ENCODE measurements at places on chromosomes 1 and 21.

DNA sequence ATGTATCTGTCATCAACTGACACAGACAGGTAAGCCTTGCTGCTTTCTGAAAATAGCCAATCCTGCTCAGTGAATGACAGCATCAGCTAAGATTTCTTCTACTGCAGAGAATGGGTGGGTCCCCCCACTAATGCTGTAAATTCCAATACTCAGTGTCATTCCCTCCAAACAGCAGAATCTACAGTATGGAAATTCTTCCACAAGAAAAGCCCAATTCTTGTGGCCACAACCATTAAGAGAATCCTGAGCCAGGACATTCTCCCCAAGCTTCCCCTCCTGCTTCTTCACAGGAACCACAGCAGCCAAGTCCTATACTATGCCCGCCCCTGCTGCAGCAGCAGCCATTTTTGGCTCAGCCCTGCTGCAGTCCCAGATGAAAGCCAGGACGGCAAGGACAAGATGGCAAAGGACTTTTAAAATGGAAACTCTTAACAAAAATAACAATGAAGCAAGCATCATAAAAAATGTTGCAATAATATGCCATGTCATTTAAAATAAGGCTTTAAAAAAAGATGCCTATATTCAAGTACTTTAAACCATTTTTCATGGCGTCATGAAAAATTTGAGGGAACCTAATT, 26.8 kb downstream of the EIF4G3 start:
- no peak for DNase-seq

DNA sequence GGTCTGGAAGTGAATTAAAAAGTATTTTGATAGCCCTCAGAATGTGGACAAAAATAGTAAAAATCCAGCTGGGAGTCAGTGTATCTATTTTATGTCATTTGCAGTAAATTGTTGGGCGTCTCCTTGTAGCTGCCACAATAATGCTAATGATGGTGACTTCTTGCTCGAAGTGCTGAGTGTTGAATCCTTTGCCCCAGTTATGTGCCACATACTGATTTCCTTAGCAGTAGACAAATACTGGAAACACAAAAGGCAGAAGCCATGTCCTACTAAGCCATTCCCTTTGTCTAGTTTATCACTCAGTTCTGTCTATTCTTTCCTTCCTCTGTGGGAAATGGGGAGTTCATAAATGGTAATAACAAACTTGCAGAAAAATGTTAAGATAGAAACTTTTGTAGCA, 70.7 kb upstream of the CXADR start:
- DNase-seq = no peak

GRCh38 chr1:54199151-54199764, 572 bp downstream of the CYB5RL start:
- DNase-seq = no peak

DNA sequence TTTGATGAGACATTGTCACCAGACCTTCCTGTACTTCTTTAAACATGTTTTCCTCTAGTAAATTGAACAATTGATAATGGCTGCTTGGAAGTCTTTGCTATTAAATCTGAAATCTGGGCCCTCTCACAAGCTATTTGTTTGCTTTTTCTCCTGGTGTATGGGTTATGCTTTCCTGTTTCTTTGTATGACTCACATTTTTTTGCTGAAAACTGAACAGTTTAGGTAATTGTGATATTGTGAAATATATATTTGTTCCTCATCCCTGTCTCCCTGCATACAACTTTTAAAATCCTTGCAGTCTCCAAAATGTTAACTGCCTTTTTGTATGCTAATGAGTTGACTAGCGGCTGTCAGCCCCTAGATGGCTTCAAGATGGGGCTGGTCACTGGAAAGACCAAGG, 61.6 kb downstream of the MAP3K21 start:
- no peak for DNase-seq

GRCh38 chr1:213492161-213493041, 441.4 kb downstream of the RPS6KC1 start:
- DNase-seq = no peak

DNA sequence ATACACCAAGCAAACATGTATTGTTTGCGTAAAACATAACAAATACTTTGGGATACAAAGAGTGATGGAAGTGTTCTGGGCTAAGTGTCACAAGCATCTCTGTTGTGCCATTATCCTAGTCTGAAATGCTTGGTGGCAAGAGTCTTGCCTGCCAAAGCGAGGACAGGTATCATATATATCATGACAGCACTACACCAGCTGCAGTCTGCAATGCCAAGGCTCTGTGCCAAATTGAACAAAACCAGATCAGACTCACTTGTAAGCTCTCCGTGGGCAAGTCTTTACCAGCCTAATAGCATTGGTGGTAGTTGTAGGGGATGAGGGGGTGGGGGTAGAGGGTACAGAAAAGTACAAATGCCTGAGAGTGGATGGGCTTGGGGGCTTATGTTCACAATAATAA, 119.2 kb downstream of the RWDD3 start:
- DNase-seq = no peak

DNA sequence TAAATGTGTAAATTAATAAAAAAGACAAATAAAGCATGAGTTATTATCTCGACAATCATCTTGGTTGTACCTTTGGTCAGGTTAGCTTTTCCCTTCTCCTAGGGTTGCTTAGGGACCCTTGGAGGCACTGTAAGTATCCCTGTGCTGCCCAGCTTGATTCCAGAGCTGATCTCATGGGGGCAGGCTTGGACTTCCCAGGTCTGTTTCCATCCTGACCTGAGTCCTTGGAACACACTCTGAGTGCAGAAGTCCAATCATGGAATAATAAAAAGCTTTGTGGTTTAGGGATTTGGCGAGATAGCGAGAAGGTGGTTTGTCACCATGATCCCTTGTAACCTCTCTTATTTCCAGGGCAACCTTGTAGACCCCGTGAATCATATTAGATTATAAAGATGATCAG, 18.7 kb upstream of the PAPPA2 start:
- DNase-seq = no peak

GRCh38 chr1:22545141-22545540, 18.1 kb upstream of the EPHA8 start:
- no peak for DNase-seq

- DNase-seq = no peak
These were observed 164.8 kb downstream of the PRDM2 start for GRCh38 chr1:13864760-13865159.

GRCh38 chr1:234845097-234845660, 235.2 kb upstream of the IRF2BP2 start:
- no peak for DNase-seq

DNA sequence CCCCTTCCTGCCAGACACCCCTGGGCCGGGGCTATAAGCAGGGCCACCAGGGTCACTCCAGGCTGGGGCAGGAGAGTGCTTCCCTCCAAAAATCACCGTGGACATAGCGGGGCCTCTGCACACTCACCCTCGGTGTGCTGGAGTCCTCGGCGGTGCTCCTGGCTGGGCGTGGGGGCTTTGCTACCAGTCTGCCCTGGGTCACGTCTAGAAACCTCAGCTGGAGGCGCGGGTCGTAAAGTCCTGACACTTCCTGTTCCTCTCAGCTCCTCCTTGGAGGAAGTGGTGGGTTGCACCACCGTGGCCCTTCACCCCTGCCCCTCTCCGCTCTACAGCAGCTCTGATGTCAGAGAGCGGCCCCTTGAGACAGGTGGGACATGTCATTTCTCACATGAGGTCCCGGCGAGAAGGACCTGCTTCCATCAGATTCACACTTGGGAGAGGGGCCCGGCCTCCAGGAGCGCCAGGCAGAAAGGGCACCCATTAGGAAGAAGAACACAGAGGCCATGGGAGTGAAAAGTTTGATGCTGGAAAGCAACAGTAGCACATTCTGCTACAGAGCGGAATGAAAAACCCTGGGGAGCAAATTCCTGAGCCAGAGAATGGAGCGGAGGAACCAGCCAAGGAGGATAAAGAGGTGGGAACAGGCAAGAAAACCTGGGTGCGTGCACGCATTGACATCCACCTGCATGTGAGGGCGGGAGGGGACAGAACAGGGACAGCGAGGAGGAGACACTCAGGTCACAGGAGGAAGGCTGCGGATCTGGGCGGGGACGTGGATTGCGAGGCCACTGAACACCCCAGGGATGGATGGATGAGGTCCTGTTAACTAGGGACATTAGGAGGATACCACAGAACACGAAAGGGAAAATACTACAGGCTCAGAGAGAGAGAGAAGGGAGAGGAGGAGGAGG, at the start of gene ITGB2:
ITGB2 (minus strand) TSS at position 206 of the 911 bp plus-strand sequence. CDS start 10,117 bp downstream, outside the sequence.
- no peak for DNase-seq

DNA sequence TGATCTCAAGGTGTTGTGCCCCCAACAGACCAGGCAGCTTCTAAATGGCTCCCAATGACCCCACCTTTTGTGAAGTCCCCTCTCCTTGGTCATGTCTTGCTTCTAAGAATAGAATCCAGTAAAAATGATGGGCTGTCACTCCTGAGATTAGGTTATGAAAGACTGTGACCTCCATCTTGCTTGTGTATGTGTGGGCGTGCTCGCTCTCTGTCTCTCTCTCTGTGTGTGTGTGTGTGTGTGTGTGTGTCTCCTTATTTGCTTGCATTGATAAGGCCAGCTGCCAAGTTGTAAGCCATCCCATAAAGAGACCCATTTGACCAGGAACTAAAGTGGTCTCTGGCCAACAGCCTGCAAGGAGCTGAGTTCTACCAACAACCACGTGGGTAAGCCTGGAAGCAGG, 22.9 kb upstream of the TMEM51 start:
- no peak for DNase-seq

- no peak for DNase-seq
These were observed 65.6 kb upstream of the DAB1 start for GRCh38 chr1:57489358-57490036.

DNA sequence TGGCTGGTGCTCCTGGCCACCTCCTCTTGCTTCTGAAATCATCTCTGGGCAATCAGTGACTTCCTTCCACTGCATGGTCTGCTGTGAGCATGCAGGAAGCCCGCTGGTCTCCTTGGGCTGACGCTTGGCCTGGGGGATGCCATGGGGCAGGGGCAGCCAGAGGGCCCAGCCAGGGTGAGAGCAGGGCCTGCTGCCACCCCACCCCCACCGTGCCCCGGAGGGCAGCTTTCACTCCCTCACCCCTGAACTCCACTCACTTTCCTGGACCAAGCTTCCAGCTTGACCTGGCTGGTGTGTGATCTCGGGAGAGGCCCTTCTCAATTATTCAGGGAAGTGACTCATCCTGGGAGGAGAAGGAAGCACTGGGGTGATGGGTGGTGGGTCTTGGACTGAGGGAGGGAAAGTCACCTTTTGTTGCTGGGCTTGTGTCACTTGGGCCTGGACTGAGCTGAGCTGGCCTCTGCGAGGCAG, 270.2 kb upstream of the CSF3R start:
- DNase-seq = no peak

GRCh38 chr1:66343569-66344325, 190.2 kb upstream of the SGIP1 start:
- DNase-seq = no peak

DNA sequence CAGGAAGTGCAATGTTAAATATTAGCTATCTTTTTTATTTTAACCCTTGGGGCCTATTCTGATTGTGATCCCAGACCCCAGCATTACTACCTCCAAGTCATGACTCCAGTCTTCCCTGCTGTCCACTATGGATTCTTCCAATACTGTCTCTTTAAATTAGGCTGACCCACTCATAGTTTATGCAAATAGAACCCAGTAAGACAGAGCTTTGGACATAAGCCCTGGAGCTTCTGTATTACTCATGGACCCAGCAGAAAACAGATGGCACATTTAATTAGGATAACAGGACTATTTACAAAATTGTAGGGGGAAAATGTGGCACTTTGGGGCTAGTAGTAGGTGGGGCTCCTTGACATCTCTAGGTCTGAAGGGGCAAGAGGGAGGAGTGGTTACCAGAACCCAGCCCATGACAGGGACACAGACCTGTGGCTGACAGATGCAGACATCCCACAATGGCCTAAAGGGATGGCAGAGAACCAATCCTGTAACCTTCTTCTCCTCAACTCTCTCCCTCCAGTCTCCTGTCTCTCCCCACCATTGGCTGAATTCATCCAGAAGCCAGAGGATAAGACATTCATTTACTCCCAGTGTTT, 233.5 kb downstream of the OMA1 start:
- no peak for DNase-seq

GRCh38 chr1:178498896-178499675, 2.3 kb upstream of the CLEC20A start:
- DNase-seq = no peak

- DNase-seq = no peak
These were observed 456.1 kb upstream of the ADAMTS5 start for GRCh38 chr21:27423038-27423437.

DNA sequence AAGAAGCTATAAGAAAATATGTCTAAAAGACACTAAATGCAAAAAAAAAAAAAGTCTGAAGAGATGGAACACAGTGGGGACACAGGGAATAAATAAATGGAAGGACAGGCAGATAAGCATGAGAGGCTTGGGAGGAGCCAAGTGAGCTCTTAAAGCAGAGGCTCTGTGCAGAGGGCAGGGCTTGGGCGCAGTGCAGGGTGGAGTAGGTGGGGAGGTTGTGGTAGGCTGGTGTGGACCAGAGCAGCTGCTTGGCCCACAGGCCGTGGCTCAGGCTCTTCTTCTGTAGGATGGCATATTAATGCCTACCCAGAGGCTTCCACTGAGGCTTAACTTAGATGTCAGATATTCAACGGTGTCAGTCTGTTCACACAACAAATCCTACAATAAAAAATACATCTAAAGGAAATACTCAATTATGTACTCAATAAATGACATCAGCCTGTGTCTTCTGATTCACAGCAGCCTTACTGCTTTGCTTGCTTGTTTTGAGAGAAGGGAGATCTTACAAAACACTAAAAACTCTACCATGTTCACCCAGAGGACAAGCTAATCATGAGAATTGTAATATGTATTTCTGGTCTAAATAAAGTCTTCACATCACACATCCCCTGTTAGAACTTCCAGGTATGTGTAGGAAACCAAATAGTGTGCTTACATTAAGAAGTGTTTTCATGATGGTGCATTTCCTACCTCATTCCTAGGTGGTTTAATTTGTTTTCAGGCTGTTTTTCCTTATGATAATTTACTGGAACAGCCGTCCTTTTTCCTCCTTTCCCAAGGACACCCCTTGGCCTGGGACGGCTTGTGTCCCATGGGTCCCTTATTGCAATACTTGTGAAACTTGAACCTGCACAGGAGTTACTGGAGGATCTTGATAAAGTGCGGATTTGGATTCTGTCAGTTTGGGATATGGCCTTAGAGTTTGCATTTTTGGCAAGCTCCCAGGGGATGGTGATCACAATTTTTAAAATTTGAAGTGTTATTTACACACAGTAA, 24.9 kb downstream of the DIP2A start:
- DNase-seq = no peak

DNA sequence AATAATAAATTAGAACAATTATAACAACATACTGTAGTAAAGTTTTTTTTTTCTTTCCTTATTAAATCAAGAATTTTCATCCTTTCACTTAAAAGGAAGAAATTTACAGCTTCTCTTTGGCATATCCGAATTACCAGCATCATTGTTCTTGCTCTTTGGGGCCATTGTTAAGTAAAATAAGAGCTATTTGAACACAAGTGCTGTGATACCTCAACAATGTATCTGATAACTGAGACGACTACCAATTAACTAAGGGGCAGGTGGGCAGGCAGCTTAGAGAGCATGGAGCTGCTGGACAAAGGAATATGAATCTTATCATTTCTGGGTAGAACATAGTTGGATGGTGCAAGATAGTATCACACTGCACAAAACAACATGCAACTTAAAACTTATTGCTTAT, 719.9 kb upstream of the TMPRSS15 start:
- DNase-seq = no peak

GRCh38 chr1:44642925-44643324, 31.4 kb downstream of the TMEM53 start:
- DNase-seq = no peak

All from stimulated activated CD4-positive, alpha-beta T cell treated with anti-CD3 and anti-CD28 coated beads, Interleukin-1b, Interleukin-23, amount 100 ng/mL, for 24 hours (primary cell).